ENCODE measurements at places on chromosomes 1 and 21.

GRCh38 chr21:45805321-45805720 is 161.8 kb downstream of the PCBP3 start:
- DNase-seq, result no peak

DNA sequence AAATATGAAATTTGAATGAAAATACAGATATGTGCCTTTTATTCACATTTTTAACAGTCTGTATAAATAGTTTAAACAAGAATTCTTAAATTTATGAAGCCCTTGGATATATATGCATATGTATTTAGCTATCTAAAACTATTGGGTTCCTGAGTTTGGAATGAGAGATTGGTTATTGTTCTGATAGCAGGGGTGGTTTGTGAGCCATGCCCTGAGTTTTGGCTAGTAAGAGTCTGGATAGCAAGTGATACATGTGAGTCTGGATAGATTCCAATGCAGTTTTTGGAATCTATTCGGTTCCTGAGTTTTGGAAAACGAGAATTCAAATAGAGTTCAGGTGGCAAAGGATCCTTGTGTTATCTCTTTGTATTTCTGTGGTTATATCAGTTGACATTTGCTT is 2.8 kb downstream of the MAN1A2 start:
- DNase-seq, result no peak

GRCh38 chr1:201614262-201615015 is 75.5 kb downstream of the NAV1 start:
- DNase-seq, result no peak

DNA sequence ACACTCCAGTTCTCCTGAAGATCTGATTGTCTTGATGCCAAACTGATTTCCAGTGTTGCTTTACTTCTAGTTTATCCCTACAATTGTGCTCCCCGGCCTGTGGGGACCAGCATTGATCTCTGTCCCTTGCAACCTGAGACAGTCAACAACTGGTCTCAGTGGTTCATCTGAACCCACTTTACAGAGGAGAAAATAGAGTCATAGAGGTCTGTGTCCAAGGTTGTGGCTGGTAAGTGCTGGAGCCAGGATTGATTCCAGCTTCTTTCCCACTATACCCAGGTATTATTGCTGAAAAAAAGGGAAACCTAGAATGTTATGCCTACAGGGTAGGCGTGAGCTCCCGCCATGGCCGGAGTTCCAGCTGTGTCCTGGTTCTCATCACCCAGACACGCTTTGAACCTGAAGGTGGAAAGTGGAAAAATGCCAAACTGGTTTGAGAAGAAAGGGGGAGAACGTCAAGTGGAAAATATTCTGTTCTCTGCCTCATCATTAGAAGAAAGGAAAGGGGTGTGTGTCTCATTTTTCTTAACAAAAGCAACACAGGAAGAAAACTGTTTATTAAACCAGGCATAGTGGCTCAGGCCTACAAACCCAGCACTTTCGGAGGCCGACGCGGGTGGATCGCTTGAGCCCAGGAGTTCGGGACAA is 60.7 kb upstream of the ITPKB start:
- DNase-seq, result no peak

DNA sequence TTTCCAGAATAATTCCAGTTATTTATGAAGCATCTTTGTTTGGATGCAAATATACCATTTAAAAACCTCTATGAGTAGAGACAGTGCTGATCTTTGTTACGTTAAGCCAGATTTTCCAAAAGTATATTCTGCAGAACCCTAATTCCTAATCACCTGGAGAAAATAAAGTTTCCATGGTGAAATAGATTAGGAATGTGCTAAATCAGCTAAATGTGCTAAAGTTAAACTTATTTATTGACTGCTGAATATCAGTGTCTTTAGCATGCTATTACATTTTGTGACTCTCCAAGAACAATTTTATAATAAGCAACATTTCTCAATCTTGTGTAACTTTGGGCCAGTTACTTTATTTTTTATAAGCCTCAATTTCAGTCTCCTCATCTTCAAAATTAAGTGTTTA is 196.3 kb upstream of the NFIA start:
- DNase-seq, result no peak

DNA sequence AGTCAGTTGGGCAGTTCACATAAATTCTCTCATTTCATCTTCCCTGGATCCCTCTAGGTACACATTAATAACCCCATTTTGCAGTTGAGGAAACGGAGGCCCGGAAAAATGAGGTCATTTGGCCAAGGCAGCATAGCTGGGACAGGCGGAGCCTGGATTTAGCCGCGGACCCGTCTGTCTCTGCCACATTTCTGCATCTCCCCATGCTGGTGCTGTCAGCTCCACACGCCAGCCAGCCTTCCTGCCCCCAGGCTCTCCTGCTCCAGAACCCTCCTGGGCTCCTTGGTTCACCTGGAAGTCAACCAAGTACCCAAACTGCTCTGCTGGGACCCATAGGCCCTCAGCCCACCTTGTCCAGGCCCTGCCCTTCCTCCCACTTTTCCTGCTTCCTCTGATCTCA is 7.6 kb downstream of the FOXO6 start:
- DNase-seq, result no peak

DNA sequence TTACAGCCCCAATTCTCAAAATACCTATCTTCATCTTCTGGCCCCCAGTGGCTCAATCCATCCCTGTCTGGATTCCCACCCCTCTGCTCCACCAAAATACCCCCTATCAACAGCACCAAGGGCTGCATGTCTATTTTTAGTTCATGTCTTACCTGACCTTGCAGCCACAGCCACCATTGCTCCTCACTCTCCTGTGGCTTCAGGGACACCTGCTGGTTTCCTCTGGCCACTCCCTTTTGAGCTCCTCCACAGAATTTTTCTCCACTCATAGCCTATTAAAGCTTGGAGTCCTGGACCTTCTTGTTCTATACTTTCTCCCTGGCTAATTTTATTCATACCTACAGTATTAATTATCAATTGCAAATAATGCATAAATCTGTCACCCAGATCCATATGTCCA is 125.3 kb upstream of the NGF start:
- DNase-seq, result no peak

GRCh38 chr1:64235181-64235580 is 31.8 kb downstream of the UBE2U start:
- no peak for DNase-seq

GRCh38 chr1:161200992-161201835 is 953 bp upstream of the NDUFS2 start:
- no peak for DNase-seq

DNA sequence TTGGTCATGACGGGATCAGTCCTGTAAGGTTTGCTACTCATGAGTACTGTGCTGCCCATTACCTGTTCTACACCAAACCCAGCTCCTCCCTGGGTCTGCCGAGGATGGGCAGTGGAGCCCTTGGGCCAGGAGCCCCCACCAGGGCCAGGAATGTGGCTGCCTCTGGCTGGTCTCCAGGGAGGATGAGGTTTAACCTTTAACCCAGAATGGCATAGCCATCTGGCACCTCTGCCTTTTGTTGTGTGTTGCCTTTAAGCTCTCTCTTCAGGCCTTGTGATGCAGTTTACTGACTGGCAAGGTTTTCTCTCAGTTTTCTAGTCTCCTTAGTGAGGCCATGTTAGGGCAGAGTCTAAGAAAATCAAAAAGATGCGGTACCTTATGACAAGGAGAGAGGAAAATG is 38.6 kb downstream of the SIPA1L2 start:
- no peak for DNase-seq

DNA sequence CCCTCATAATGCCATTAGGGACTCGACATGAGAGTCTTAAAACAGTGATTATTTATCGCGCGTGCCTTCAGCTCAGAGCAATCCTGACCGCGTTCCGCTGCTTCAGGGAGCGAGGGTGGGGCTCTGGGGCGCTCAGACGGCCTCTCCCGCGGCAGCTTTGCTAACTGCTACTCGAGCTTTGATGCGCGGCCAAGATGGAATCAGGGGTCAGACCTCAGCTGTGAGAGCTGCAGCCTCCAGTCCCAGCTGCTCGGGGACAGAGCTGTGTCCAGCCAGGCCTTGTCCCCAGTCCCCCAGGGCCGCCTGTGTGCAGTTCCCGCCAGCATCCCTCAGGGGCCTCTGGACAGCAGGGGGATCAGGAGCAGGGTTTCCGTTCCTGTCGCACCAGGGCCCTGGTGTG is 104.6 kb upstream of the TTC34 start:
- DNase-seq, result no peak

GRCh38 chr1:160779626-160780397 is 16.2 kb upstream of the LY9 start:
- peak; percentile 54 for DNase-seq

DNA sequence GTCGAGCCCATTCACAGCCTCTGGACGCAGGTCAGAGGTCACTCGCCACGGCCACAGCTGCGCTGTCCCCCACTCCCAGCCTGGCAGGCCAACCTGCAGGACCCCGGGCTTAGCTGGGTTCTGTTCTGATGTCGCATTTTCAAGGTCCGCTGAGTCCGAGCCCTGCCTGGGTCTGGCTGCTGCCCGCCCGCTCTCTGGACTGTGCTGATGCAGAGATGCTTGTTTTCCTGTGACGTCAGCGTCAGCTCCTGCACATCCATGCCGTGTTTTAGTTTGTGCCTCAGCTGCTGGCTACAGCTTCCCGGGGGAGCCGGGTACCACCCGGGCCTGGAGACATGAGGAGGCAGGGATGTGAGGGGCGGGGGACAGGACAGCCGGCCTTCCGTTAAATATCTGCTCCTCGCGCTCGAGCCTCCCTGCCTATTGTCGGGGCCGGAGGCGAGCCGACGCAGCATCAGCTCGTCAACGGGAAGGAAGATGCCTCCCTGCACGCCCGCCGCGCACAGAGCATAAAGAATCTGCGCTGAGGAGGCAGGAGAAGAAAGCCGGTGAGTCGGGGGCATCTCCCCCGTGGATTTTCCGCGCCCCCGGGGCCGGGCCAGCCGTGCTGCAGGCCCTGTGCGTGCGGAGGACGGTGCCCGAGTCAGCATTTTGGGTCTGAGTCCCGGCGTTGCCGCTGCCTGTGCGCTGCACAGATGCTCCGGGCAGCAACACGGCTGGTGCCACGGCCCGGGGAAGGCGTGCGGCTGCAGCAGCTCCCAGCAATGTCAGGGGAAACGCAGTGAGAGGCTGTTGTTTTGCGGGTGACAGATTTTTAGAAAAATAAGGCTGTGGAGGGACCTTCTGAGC is 23.4 kb downstream of the PRKCZ start:
- no peak for DNase-seq

GRCh38 chr1:13583966-13584791 is 547 bp downstream of the PDPN start:
- DNase-seq, result no peak

- DNase-seq, result no peak
Measured at GRCh38 chr1:213474054-213474453, 423.0 kb downstream of the RPS6KC1 start.

GRCh38 chr1:30694280-30695175 is 28.9 kb downstream of the MATN1 start:
- DNase-seq, result no peak

- DNase-seq, result peak; percentile 82
Measured at GRCh38 chr1:23484253-23485001, 448 bp upstream of the ASAP3 start.

DNA sequence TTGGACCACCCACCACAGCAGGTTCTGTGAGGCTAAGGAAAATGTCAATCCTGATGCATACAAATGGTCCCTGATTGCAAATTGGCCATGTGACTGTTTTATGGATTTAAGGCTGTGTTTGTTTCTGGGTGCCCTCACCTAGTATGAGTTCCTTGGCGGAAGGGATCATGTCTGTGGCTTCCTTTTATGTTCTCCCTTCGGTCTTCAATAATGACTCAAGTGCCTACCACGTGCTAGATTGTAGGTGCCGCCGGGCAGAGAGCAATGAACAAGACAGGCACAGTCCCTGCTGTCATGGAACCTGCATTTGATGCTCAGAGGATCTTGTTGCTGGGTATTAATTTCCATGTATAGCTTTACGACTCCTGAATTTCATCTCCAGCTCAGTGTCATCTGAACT is 9.8 kb upstream of the VWA5B1 start:
- no peak for DNase-seq

DNA sequence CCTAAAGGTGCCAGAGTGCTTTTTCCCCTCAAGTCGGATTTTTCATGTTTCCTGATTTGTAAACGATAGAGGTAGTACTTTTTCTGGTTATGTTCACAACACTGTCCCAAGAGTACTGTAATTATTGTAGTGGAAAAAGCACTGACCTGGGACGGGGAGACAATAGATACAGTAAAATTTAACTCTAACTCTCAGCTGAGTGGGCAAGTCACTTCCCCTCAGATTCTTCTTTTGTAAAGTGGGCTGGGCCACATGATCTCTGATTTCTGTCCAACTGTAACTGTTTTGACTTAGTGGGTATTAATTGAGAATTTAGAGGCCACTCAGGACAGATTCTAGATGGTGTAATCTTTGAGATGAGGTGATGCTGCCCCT is 19.1 kb downstream of the MARCKSL1 start:
- no peak for DNase-seq

- no peak for DNase-seq
Measured at GRCh38 chr1:1535201-1536018, 5.0 kb downstream of the TMEM240 start.

- no peak for DNase-seq
Measured at GRCh38 chr1:208980605-208981004, 602.9 kb upstream of the CAMK1G start.

GRCh38 chr1:218538341-218538740 is 193.2 kb downstream of the TGFB2 start:
- DNase-seq, result no peak

- DNase-seq, result peak; percentile 42
Measured at GRCh38 chr1:4585216-4585615, 69.2 kb upstream of the AJAP1 start.

- no peak for DNase-seq
Measured at GRCh38 chr1:225834417-225835329, 24.7 kb downstream of the EPHX1 start.

- DNase-seq, result no peak
Measured at GRCh38 chr1:23497777-23498439, 13.9 kb upstream of the ASAP3 start.

- no peak for DNase-seq
Measured at GRCh38 chr1:61444288-61444687, 280.7 kb downstream of the TM2D1 start.

GRCh38 chr1:59945790-59946189 is 19.2 kb upstream of the CYP2J2 start:
- no peak for DNase-seq

GRCh38 chr1:174174461-174175329 is 15.4 kb downstream of the RABGAP1L start:
- DNase-seq, result peak; percentile 74

DNA sequence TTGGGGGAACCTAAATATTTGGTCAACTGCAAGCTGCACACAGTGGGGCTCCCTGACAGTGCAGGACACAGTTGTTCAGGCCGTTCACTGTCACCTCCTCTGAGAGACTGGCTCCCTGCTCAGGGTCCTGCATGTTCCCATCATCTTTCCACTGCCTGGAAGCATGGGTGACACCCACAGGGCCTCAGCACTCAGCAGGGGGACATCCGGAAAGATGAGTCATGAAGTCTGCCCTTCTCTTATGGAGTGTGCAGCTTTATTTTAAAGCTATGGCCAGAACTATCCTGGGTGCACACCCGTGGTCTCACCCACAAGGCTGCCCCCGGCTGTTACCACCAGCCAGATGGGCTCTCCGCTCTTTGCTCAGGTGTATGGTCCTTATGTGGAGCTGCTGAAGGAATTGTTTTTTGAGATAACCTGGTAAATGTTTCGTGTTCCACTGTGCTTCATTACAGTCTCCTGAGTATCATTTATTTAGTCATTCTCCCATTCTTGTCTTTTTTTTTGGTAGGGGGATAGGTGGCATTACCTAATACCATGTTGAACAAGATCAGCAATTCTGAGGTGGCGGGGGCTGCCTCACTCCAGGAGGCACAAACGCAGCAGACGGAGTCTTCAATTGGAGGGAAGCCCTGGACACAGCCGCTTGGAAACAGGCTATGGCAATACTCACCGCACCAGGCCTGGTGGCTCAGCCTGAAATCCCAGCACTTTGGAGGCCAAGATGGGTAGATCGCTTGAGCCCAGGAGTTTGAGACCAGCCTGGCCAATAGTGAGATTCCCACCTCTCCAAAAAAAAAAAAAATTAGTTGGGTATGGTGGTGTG is 14.3 kb downstream of the TRIM11 start:
- DNase-seq, result no peak

All from activated CD4-positive, alpha-beta T cell treated with anti-CD3 and anti-CD28 coated beads, Interleukin-2, amount 50 U/mL, for 16 hours (primary cell).